Inflammatory macrophage (primary cell): ENCODE measurements at places on chromosomes 11 and 22.
A peak's percentile ranks its signal among the peaks of the same experiment; 100 is the strongest.

- no peak for DNase-seq
Observed at GRCh38 chr22:49363526-49364230, 464.0 kb downstream of the BRD1 start.

DNA sequence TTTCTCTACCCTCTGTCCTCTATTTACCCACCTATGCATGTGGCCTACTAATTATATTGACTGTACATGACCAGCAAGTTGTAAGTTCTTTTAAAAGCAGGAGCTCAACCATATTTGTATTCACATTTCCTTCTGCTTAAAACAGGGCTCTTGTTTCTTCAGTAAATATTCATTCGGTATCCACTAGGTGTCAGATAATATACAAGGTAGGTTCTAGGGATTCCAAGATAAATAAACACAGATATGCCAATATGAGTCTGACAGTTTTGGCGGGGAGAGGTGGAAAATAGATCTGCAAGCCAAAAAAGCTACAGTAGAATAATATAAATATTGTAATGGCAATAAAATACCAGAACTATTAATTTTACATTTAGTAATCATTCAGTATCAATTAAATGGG is 15.3 kb upstream of the RAB30 start:
- DNase-seq, result no peak

DNA sequence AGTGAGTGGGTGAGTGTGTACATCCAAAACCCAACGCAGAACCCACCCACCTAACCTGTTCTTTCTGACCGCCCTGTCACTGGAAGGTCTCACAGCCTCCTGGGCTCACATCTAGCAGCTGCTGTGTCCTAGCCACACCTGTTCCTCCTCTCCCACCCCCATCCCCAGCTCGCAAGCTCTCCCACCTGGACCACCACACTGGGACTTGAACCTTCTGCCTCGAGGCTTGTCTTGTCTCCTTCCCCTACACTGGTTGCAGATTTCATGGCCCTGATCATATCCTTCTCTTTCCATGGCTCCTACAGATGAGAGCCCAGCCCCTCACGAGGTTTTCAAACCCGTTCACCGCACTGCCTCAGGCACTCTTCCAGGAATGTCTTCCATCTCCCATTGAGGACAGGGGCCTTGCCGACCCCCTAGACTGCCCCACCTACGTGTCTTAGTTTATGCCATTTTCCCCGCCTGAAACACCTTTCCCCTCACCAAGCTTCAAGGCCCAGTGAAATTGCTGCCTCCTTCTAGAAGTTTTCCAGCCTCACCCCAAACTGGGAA is 6.7 kb downstream of the IFITM10 start:
- DNase-seq, result no peak

GRCh38 chr22:49678842-49679170 is 148.9 kb downstream of the BRD1 start:
- DNase-seq, result no peak

DNA sequence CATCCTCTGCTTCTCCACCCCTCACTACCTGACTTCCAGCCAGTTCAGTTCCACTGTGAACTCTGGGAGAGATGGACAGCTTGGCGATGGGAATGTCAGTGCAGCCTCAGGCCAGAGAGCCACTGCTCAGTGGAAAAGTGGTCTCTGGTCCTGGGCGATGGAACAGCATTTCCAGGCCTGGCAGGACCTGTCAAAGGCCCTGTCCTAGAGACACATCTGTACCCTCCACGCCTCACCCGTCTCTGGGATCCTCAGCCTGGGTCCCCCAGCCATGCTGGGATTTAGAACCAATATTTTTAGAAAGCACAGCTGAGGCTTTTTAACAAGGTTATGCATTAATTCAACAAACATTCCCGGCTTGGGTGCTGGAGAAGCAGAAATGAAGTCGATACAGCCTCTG is 165.7 kb downstream of the MN1 start:
- DNase-seq, result no peak

GRCh38 chr11:59265735-59266134 is 53.0 kb upstream of the MPEG1 start:
- no peak for DNase-seq

DNA sequence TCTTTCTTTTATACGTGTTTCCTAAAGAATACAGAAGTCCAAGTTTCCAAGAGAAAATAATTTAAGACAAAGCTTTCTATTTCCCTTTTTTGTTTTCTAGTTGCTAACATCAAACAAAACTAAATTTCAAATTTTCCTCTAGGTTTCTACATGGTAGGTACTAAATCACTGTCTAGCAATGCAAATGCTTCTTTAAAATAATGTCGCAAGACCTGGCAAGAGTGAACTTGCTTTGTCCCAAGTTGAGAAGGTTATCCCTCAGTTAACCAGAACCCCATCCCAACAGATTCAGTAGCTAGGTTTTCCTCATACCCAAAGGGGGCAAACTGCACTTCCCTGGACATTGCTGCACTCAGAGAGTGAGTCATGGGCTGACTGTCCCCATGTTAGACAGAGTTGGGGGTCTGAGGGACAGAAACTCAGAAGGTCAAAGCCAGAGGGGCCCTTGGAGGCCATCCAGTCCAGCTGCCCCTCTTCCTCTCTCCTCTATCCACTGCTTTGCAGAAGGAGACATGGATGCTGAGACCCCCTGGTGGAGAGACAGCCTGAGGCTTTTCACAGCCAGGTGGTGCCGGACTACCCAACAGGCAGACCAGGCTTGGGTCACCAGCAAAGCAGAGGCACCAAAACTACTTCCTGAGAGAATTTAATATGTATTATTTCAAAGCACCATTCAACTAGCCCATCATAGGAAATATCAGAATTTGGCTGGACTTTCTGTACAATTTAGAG is 23.1 kb downstream of the OR2AT4 start:
- no peak for DNase-seq

- no peak for DNase-seq
Observed at GRCh38 chr11:32792111-32792947, 2.1 kb downstream of the CCDC73 start.

DNA sequence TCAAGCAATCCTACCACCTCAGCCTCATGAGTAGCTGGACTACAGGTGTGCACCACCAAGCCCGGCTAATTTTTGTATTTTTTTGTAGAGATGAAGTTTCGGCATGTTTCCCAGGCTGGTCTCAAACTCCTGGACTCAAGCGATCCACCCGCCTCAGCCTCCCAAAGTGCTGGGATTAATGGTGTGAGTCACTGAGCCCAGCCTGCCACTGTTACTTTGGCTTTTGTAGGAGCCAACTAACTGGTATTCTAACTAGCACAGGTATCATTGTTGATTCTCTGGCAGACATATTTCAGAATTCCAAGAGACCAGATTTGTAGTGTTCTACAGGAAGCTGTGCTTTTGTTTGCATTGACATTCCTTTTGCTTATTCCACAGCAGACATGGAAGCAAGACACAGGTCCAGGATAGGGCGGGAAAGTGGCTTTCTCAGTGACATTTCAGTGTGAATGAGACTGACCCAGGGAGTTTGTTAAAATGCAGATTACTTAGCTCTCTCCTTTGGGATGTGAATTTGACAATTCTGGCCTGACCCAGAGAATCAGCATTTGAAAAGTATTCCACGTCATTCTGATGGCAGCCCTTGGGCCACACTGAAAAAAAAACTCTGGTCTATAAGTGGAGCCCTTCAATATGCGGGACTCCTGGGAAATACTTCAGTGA is 52.2 kb upstream of the PAX6 start:
- no peak for DNase-seq

- DNase-seq, result peak; percentile 86
Observed at GRCh38 chr22:30205281-30206115, 41.1 kb downstream of the LIF start.

DNA sequence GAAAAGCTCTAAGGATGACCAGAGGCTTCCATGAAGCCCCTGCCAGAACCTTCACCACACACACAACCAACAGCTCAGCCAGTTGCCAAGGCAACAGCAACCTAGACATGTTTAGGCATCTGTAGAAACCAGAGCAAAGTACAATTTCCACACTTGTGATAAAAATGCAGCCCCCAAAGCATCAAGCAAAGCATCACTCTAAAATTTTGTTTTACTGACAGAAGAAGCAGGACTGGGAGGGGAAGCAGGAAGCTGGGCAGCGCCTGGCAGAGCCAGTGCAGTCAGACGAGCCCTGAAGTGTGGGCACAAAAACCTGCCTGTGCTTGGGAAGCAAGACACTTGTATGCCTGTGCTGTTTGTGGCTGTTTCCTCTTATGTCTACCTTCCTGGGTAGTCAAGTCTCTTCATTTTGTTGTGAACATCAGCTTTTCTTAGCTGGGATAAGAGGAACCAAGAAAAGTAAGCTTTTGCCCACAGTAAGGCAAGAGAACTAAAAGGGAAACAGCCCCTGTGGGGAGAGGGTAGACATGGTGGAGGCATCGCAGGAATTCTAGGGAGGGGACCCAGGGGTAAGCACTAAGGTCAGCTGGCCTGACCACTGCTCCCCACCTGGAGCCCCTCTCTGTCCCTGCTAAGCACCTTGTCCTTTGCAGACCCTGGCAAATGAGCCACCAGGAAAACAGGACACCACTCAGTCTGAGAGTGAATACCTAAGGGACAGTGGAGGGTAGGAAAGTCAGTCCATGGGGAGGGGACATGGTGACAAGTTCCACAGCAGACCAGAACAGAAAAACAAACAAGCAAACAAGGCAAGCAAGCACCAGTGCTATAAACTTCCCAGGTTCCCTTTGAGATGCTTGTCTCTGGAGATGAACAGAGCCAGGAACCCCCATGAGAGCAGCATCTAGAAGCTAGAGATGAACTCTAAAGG is 13.4 kb downstream of the PACSIN2 start:
- peak; percentile 53 for DNase-seq

DNA sequence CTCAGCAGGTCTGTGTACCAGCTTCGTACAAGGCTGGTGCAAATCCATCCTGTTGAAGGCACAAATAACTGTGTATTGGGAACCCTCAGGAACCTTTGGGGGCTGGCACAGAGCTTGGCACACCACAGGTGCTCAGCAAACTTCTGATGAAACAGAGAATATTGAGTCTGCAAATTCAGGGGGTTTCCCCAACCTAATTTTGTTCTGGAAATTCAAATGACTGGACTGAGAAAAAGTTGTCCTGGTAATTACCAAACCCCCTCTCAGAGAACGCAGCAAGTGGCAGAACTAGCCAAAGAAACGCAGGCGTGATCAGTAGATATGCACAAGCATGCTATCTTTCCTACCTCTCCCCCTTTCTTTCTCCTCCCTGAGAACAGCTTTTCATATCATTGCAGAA is 47.6 kb downstream of the LIF start:
- DNase-seq, result no peak

- no peak for DNase-seq
Observed at GRCh38 chr11:19816817-19817216, 104.2 kb downstream of the NAV2 start.

GRCh38 chr11:64627371-64627770 is 36.4 kb downstream of the SLC22A12 start:
- DNase-seq, result no peak

GRCh38 chr11:2673250-2673610 is 26.6 kb downstream of the KCNQ1OT1 start:
- DNase-seq, result no peak

DNA sequence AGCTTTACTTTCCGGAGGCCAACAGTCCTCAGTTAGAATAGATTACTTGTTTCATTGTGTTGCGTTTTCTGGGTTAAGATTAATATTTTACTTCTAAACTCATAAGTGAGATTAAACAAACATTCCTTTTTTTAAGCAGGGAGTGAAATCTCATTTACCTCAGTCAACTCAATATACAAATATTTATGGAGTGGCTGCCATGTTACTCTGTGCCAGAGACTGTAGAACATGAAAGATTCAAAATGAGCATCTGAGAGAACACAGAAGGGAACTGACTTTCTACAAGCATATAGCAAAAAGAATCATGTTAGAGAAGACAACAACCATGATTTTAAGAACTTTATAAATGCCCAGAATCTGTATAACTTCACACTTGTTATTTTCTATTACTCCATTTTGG is 3.4 kb upstream of the LRRC55 start:
- no peak for DNase-seq
